ENCODE measurements at places on chromosomes 13 and 19.

DNA sequence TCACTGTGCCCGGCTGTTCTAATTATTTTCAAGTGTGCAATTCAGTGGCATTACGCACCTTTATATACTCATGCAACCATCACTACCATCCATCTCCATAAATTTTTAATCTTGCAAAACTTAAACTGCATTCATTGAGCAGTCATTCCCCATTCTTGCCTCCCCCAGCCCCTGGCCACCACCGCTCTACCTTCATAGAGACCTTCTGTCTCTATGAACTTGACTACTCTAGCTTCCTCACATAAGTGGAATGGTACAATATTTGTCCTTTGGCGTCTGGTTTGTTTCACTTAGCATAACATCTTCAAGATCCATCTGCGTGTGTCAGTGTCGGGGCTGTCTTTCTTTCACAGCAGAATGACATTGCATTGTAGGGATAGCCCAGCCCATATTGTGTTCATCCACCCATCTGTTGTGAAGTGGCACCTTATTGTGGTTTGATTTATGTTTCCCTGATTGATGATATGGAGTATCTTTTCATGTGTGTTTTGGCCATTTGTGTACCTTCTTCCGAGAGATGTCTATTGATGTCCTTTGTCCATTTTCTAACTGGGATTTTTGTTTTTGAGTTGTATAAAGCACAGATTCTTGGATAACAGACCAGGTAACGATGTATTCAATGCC lies 64.8 kb upstream of the FLT1 start:
- no peak for DNase-seq

- no peak for DNase-seq
Measured at GRCh38 chr19:7869910-7870511, 4.2 kb downstream of the PRR36 start.

DNA sequence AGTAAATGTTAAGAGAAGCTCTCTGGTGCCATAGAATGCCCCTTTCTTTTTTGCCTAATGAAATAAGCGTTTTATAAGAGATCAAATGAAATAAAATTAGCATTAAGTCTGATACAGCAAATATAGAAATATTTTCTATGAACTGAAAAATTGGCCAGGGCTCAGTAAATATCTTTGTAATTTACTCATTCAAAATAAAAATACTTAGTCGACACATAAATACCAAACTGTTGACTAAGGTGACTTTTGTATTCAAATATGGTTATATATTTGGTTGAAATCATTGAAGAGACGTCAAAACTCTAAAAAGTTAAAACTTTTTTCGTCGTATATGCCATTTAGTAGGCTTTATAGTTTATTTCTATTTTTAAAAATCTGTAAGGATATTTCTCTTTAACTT lies 25.6 kb downstream of the IPO5 start:
- no peak for DNase-seq

DNA sequence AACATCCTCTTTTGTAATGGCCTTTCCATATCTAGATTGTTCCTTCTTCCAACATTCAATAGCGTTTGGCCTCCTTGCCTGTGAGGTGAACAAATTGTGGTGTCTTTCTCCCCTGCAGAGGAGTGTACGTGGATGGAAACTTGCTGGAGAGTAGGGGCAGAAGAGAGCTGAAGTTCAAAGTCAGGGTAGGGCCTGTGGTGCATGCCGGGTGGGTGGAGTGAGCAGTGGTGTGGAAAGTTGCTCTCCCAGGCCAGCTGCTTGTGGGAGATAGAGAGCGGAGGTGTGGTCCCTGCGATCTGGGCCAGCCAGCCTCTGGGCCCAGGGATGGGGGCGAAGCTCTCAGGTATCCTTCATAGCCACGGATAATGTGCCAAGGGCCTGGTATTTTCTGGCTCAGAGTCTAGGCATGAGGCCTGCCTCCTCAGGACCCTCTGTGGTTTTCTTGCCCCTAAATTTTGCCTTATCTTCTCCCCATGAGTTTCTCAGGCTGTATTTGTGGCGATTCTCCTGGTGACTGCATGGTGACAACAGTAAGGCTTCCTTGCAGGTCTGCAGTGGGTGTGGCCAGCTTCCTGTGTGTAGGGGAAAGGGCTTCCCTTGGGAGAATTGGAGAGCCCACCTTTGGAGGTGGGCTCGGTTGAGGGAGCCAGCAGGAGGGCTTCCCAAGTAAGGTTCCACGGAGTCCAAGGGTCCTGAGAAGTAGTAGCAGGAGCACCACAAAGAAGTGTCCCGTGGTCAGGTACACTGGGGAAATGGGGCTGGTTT lies 6.7 kb downstream of the RGCC start:
- DNase-seq: no peak

GRCh38 chr19:30330266-30330665 lies 41.9 kb upstream of the ZNF536 start:
- DNase-seq: no peak

GRCh38 chr13:100658363-100658762 lies 16.2 kb downstream of the TMTC4 start:
- DNase-seq: peak; percentile 25

- no peak for DNase-seq
Measured at GRCh38 chr13:42760951-42761350, 20.4 kb upstream of the FAM216B start.

DNA sequence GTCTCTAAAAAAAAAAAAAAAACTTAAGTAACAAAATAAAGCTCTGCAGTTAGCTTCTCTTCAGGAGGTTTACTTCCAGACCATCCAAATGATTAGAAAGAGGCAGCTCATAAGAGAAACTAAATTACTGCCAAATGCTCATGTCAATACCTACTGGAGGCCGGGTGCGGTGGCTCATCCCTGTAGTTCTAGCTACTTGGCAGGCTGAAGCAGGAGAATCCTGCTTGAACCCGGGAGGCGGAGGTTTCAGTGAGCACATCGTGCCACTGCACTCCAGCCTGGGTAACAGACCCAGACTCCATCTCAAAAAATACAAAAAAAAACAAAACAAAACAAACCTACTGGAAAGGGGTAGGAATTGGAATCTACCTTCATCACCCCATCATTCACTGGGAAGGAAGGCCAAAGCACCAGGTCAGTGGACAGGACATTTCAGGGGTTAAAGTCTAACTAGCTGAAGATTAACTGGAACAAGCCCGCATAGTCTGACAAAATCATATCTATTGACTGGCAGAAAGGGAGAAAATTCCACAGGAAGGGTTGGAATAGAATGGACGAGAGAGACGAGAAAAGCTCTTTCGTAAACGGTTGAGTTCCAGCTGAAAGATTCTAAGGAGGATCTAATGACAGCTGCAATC lies 1.3 kb downstream of the ZFP14 start:
- DNase-seq: no peak

GRCh38 chr13:77519808-77520207 lies 15.7 kb upstream of the SCEL start:
- DNase-seq: no peak

- no peak for DNase-seq
Measured at GRCh38 chr13:25778365-25778764, 273.5 kb downstream of the SHISA2 start.
